ENCODE measurements at places on chromosomes 11 and 22. TPM values are rescaled to one million over a fixed set of nuclear protein-coding genes. Genes with fewer than 3 reads are reported as not detected.
A peak's percentile ranks its signal among the peaks of the same experiment; 100 is the strongest.

GRCh38 chr22:50723991-50724390 lies 14.0 kb upstream of the ACR start:
- no peak overlapping the region for H3K27ac ChIP-seq
- no peaks in the 10 kb centered on the region for H3K4me1 ChIP-seq
- no peak for DNase-seq
- peaks cover 19% of the 10 kb centered on the region for H3K27me3 ChIP-seq
- H3K4me3 ChIP-seq, result no peak overlapping the region

GRCh38 chr11:35049859-35050531 lies 89.0 kb upstream of the CD44 start:
- H3K27me3 ChIP-seq, result peaks cover 5% of the 10 kb centered on the region
- H3K4me3 ChIP-seq, result no peak overlapping the region
- no peak for DNase-seq
- no peaks in the 10 kb centered on the region for H3K36me3 ChIP-seq
- H3K27ac ChIP-seq, result no peak overlapping the region
- H3K4me1 ChIP-seq, result peaks cover 7% of the 10 kb centered on the region

DNA sequence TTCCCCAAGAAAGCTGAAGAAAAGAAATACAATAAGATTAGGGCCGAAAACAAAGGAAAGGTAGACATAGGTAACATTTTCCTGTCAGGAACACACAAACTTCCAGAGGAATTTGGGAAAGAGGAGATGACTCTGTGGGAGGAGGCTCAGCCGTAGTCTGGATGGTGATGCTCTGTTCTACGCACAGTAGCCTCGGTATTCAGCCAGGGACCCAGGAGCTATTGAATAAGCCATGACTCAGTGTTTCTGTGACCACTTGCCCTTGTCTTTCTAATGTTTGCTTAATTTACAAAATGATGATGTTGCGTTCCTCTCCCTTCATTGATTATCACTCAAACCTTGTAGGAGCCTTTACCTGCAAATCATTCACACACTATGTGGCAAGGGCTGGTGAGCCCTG lies 745.0 kb downstream of the NTM start:
- H3K4me3 ChIP-seq, result no peak overlapping the region
- no peak overlapping the region for H3K27ac ChIP-seq
- H3K4me1 ChIP-seq, result peaks cover 13% of the 10 kb centered on the region
- DNase-seq, result no peak
- H3K36me3 ChIP-seq, result no peaks in the 10 kb centered on the region
- H3K27me3 ChIP-seq, result peaks cover 16% of the 10 kb centered on the region

DNA sequence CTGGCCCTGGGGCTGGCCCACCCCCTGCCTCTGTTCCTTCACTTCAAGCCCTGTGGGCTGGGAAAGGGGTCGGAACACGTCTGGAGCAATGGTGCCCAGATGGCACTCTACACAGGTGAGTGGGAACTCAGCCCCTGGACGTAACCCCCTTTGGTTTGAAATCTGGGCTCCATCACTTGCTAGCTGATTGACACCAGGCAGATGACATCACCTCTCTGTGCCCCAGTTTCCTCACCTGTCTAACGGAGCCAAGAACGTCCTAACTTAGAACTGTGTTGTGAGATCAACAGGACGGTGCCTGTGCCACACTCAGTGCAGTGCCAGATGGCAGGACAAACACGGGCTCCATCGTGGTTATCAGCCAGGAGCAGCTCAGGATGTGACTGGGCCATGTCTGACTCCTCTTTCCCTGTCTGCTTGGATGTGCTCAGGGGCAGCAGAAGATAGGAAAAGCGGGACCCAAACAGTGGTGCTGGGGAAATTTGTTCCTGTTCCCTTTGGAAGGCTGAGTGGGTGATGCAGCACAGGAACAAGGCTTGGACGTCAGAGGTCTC lies 24.4 kb downstream of the NPTXR start:
- no peak for DNase-seq
- H3K4me3 ChIP-seq, result no peak overlapping the region
- no peaks in the 10 kb centered on the region for H3K4me1 ChIP-seq

- no peak overlapping the region for H3K27ac ChIP-seq
- H3K36me3 ChIP-seq, result no peaks in the 10 kb centered on the region
- no peak for DNase-seq
- H3K4me1 ChIP-seq, result no peaks in the 10 kb centered on the region
Observed at GRCh38 chr11:94717667-94718066, 50.5 kb upstream of the AMOTL1 start.

DNA sequence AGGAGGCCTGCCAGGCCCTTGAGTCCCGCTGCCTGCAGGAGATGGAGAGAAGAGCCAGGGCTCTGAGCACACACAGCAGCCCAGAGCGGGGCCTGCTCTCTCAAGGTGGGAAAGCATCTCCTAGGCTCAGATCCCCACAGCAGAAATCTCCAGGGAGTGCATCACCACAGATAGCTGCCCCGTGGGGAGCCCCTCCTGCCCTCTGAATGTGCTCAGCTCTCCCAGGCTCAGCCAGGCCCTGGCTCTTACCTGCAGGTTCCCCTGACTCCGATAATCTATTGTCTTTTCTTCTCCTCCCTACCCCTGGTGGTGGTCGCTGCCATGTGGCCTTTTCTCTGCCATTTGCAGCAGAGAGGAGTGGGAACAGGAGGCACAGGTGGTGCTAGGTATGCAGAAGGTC lies 49.9 kb downstream of the BTG4 start:
- H3K4me1 ChIP-seq, result no peaks in the 10 kb centered on the region
- H3K27me3 ChIP-seq, result peaks cover 21% of the 10 kb centered on the region
- no peak overlapping the region for H3K27ac ChIP-seq

- H3K27me3 ChIP-seq, result no peaks in the 10 kb centered on the region
- H3K4me3 ChIP-seq, result no peak overlapping the region
- no peak for DNase-seq
- H3K36me3 ChIP-seq, result no peaks in the 10 kb centered on the region
- peaks cover 4% of the 10 kb centered on the region for H3K4me1 ChIP-seq
- H3K27ac ChIP-seq, result no peak overlapping the region
Observed at GRCh38 chr11:106524436-106524835, 447.0 kb downstream of the AASDHPPT start.

GRCh38 chr11:119912229-119912628 lies 183.2 kb upstream of the NECTIN1 start:
- H3K27ac ChIP-seq, result no peak overlapping the region
- H3K4me3 ChIP-seq, result no peak overlapping the region
- H3K4me1 ChIP-seq, result peaks cover 14% of the 10 kb centered on the region
- no peaks in the 10 kb centered on the region for H3K36me3 ChIP-seq
- peaks cover 10% of the 10 kb centered on the region for H3K27me3 ChIP-seq

GRCh38 chr11:3037040-3037944 lies 19.9 kb downstream of the CARS1 start:
- peak; percentile 80 for DNase-seq
- H3K27ac ChIP-seq, result peak overlapping the region; percentile 28
- no peaks in the 10 kb centered on the region for H3K4me1 ChIP-seq
- H3K27me3 ChIP-seq, result no peaks in the 10 kb centered on the region
- H3K4me3 ChIP-seq, result no peak overlapping the region

GRCh38 chr22:44202261-44202789 lies 21.6 kb downstream of the PARVG start:
- H3K27me3 ChIP-seq, result peaks cover 18% of the 10 kb centered on the region
- H3K27ac ChIP-seq, result no peak overlapping the region
- DNase-seq, result no peak
- H3K36me3 ChIP-seq, result no peaks in the 10 kb centered on the region
- H3K4me3 ChIP-seq, result no peak overlapping the region
- H3K4me1 ChIP-seq, result peaks cover 10% of the 10 kb centered on the region

DNA sequence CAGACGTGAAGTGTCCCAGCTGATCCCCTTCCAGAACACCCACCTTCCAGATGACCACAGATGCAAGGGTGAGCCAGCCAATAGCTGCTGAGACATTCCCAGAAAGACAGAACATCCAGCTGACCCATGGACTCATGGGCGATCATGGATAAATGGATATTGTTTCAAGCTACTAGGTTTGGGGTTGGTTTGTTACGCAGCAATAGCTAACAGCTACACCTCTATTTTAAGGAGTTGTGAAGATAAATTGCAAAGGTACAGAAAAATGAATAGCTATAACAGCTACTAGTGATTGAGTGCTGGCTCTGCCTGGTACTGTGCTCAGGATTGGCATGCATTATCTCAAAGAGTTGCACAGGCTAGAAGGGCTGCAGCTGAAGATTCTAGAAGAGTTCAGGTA lies 122.5 kb downstream of the MIAT start:
- peaks cover 36% of the 10 kb centered on the region for H3K4me1 ChIP-seq
- H3K36me3 ChIP-seq, result peaks cover 14% of the 10 kb centered on the region
- no peak overlapping the region for H3K4me3 ChIP-seq
- DNase-seq, result no peak
- H3K27ac ChIP-seq, result no peak overlapping the region
- H3K27me3 ChIP-seq, result peaks cover 18% of the 10 kb centered on the region

GRCh38 chr11:2725368-2726300 lies 25.8 kb upstream of the KCNQ1OT1 start:
- DNase-seq, result no peak
- peak overlapping the region; percentile 79 for H3K27ac ChIP-seq
- H3K4me1 ChIP-seq, result peaks cover 50% of the 10 kb centered on the region
- H3K36me3 ChIP-seq, result no peaks in the 10 kb centered on the region
- no peaks in the 10 kb centered on the region for H3K27me3 ChIP-seq
- H3K4me3 ChIP-seq, result peak overlapping the region; percentile 56

- no peaks in the 10 kb centered on the region for H3K27me3 ChIP-seq
- peak; percentile 81 for DNase-seq
- no peak overlapping the region for H3K4me3 ChIP-seq
- H3K36me3 ChIP-seq, result peaks cover 7% of the 10 kb centered on the region
- H3K27ac ChIP-seq, result peak overlapping the region; percentile 31
Observed at GRCh38 chr22:28009272-28009827, 90.3 kb upstream of the PITPNB start.

- DNase-seq, result no peak
Observed at GRCh38 chr11:7787239-7787638, 9.5 kb downstream of the OR5P2 start.

DNA sequence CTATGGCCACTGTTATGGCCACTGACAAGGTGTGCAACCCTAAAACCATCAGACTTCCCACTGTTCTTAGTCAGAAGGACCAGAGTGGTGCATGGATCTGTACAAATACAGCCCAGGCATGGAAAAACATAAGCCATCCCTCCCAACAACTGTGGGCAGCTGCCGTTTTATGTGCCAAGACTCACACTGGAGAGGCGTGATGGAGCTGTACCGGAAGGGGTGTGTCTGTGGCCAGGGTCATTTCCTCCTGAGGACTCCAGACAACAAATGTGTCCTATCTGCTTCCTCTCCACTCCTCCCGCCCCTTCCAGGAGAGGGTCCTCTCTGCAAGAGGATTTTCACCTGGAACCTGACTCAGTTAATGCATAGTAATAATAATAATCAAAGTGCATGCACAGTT lies 29.5 kb downstream of the KCNJ1 start:
- no peaks in the 10 kb centered on the region for H3K36me3 ChIP-seq
- peaks cover 35% of the 10 kb centered on the region for H3K27me3 ChIP-seq
- H3K4me3 ChIP-seq, result no peak overlapping the region
- DNase-seq, result no peak
- H3K4me1 ChIP-seq, result peaks cover 8% of the 10 kb centered on the region
- H3K27ac ChIP-seq, result no peak overlapping the region

- peaks cover 3% of the 10 kb centered on the region for H3K36me3 ChIP-seq
- peak; percentile 77 for DNase-seq
- H3K27ac ChIP-seq, result peak overlapping the region; percentile 46
- H3K4me3 ChIP-seq, result peak overlapping the region; percentile 90
- H3K4me1 ChIP-seq, result peaks cover 32% of the 10 kb centered on the region
- H3K27me3 ChIP-seq, result peaks cover 9% of the 10 kb centered on the region
Observed at GRCh38 chr22:33922349-33922681, 2.0 kb upstream of the LARGE1 start.

- no peak for DNase-seq
- H3K27me3 ChIP-seq, result peaks cover 62% of the 10 kb centered on the region
- no peaks in the 10 kb centered on the region for H3K36me3 ChIP-seq
- H3K4me3 ChIP-seq, result peak overlapping the region; percentile 63
- H3K27ac ChIP-seq, result no peak overlapping the region
Observed at GRCh38 chr11:128888034-128888985, 2.8 kb upstream of the KCNJ5 start.

DNA sequence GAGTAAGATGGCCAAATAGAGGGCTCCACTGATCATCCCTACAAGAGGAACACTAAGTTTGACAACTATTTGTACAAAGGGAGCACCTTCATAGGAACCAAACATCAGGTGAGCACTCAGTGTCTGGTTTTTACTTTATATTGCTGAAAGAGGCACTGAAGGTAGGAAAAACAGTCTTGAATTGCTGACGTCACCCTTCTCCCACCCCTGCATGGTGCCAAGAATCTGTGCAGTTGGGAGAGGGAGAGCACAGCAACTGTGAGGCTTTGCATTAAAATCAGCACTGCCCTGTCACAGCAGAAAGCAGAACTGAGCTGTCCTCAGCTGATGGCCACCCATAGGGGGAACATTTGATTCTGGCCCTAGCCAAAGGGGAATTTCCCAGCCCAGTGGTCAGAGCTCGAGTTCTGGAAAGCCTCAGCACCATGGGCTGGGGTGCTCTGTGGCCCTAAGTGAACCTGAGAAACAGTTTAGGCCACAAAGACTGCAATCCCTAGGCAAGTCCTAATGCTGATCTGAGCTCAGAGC lies 37.9 kb downstream of the PIWIL3 start:
- H3K4me1 ChIP-seq, result no peaks in the 10 kb centered on the region
- no peak overlapping the region for H3K27ac ChIP-seq
- no peak overlapping the region for H3K4me3 ChIP-seq
- no peak for DNase-seq

DNA sequence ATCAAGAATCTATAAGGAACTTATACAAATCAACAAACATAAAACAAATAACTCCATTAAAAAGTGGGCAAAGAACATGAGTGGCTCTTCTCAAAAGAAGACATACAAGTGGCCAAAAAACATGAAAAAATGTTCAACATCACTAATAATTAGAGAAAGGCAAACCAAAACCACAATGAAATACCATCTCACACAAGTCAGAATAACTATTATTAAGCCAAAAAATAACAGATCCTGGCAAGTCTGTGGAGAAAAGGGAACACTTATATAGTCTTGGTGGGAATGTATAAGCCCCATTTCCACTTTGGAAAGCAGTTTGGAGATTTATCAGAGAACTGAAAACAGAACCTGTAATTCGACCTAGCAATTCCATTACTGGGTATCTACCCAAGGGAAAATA lies 921.0 kb downstream of the KCNA4 start:
- DNase-seq, result no peak
- no peak overlapping the region for H3K27ac ChIP-seq
- no peak overlapping the region for H3K4me3 ChIP-seq

- H3K4me1 ChIP-seq, result no peaks in the 10 kb centered on the region
- no peaks in the 10 kb centered on the region for H3K36me3 ChIP-seq
Observed at GRCh38 chr22:34736081-34736480, 329.9 kb upstream of the ISX start.

GRCh38 chr22:27264184-27264583 lies 537.4 kb downstream of the MN1 start:
- peaks cover 25% of the 10 kb centered on the region for H3K4me1 ChIP-seq
- H3K27ac ChIP-seq, result peak overlapping the region; percentile 5
- peaks cover 20% of the 10 kb centered on the region for H3K27me3 ChIP-seq
- DNase-seq, result no peak
- H3K36me3 ChIP-seq, result no peaks in the 10 kb centered on the region

Gene SMC1B
- not detected for total RNA-seq

Gene CREB3L1
- 9.8 TPM for total RNA-seq

Gene KRTAP5-7
- total RNA-seq, result not detected

Gene MUC5AC
- total RNA-seq, result 1.4 TPM

Gene ADAMTS8
- total RNA-seq, result 0.10 TPM

Gene CALCA
- total RNA-seq, result 0.86 TPM

Gene NAALAD2
- total RNA-seq, result 5.8 TPM

Gene OR10AG1
- not detected for total RNA-seq

Gene OR6M1
- not detected for total RNA-seq

Gene PDHX
- 46.0 TPM for total RNA-seq

Gene CAPN5
- 17.9 TPM for total RNA-seq
